ENCODE measurements at places on chromosomes 16 and 17. TPM values are rescaled to one million over a fixed set of nuclear protein-coding genes. Genes with fewer than 3 reads are reported as not detected.
A peak's percentile ranks its signal among the peaks of the same experiment; 100 is the strongest.

DNA sequence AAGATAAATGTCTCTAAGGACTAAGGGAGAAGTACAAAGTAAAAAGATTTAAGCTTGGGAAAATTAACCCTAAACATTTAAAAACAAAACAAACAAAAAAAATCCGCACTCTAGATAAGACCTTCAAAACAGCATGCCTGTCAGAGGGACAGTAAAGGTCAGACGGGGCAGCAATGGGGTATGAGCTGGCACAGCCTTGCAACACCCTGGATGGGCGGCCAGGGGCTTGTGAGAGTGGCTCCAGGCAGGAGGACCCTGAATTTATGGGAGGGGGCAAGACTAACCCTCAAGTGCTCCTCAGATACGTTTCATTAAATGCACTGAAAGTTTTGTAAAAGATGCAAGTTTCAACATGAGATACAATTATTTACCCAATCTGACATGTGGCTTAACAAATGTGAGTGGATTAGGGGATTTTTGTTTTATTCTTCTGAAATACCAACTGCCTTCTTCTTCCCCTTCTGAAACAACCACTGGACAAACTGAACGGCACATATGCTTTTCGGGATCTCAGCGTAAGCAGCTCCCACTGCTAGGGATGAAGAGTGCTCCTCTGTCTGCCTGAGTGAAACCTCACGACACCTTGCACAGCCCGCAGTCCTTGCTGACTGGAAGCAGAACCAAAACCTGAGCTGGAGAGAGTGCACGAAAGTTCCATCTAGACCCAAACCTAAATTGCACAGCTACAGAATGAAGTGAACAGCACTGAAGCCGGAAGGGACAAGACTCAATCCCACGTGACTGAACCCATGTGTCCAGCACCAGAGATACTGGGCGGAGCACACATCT lies 128.4 kb downstream of the ANKRD11 start:
- peak; percentile 51 for DNase-seq
- H3K4me1 ChIP-seq: peaks cover 20% of the 10 kb centered on the region
- no peak overlapping the region for H3K4me3 ChIP-seq
- no peak overlapping the region for H3K27ac ChIP-seq

DNA sequence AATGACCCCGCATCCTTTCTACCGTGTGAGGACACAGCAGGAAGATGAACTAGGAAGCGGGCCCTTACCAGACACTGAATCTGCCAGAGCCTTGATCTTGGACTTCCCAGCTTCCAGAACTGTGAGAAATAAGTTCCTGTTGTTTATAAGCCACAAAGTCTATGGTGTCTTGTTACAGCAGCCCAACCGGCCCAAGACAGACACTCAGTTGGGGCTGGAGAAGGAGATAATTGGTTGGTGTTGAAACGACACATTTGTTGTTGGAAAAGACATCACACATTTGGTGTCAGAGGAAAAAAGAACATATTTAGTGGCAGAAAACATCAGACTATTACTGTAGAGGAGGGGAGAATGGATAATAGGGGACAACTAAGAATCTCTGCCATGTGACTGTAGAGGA lies 122.3 kb upstream of the SEC14L1 start:
- no peak overlapping the region for H3K27ac ChIP-seq
- H3K4me3 ChIP-seq: no peak overlapping the region
- H3K36me3 ChIP-seq: no peaks in the 10 kb centered on the region
- no peaks in the 10 kb centered on the region for H3K27me3 ChIP-seq

GRCh38 chr16:82176204-82176603 lies 6.2 kb upstream of the MPHOSPH6 start:
- H3K4me1 ChIP-seq: no peaks in the 10 kb centered on the region
- no peak for DNase-seq
- H3K4me3 ChIP-seq: no peak overlapping the region
- H3K36me3 ChIP-seq: no peaks in the 10 kb centered on the region
- H3K27me3 ChIP-seq: no peaks in the 10 kb centered on the region
- no peak overlapping the region for H3K27ac ChIP-seq

GRCh38 chr17:1737531-1738291 lies 5.0 kb upstream of the SERPINF2 start:
- no peak overlapping the region for H3K27ac ChIP-seq
- H3K36me3 ChIP-seq: no peaks in the 10 kb centered on the region
- H3K4me1 ChIP-seq: peaks cover 43% of the 10 kb centered on the region
- no peaks in the 10 kb centered on the region for H3K27me3 ChIP-seq

GRCh38 chr17:72853440-72854415 lies 238.8 kb downstream of the SLC39A11 start:
- H3K4me1 ChIP-seq: peaks cover 10% of the 10 kb centered on the region
- no peak overlapping the region for H3K27ac ChIP-seq
- H3K4me3 ChIP-seq: no peak overlapping the region
- no peak for DNase-seq

DNA sequence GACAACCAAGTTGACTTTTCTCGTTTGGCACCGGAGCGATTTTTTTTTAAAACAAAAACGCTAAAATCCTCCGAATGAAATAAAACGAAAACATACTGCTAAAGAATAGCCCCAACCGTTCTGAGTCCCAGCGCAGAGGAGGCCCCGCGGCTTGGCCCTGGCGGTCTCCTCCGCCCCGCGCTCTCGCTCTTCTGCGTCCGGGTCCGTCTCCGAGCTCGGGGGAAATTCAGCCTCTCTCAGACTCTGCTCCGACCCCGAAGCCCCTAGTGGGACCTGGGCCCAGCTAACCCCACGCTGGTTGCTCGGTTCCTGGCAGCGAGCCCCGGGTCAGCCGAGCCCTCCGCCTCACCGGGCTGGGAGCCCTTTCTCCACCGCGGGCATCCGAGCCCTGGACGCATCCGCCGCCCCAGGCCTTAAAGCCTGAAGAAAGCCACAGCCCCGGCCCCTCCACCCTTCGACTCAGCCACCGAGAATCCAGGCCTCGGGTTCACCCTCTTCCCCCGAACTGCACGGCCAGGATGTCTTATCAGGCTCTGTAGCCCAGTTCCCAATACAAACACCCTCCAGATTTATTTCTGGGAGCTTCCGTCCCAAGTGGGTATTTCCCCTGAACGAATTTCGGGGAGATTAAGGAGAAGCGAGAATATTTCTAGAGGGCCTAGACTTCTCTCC lies 1.2 kb downstream of the TBX2 start:
- no peaks in the 10 kb centered on the region for H3K36me3 ChIP-seq
- H3K27me3 ChIP-seq: no peaks in the 10 kb centered on the region
- H3K27ac ChIP-seq: no peak overlapping the region
- DNase-seq: no peak

The SLC5A11 gene
- total RNA-seq: 0.11 TPM

The B3GNT9 gene
- total RNA-seq: 1.8 TPM

The C16orf92 gene
- total RNA-seq: not detected

The KRTAP4-8 gene
- total RNA-seq: not detected

The RAB26 gene
- 12.8 TPM for total RNA-seq

Measured in Karpas-422 (cell line).